Astrocyte (in vitro differentiated cells and primary cell): ENCODE measurements at places on chromosomes 2 and 18. TPM values are rescaled to one million over a fixed set of nuclear protein-coding genes. Genes with fewer than 3 reads are reported as not detected.

DNA sequence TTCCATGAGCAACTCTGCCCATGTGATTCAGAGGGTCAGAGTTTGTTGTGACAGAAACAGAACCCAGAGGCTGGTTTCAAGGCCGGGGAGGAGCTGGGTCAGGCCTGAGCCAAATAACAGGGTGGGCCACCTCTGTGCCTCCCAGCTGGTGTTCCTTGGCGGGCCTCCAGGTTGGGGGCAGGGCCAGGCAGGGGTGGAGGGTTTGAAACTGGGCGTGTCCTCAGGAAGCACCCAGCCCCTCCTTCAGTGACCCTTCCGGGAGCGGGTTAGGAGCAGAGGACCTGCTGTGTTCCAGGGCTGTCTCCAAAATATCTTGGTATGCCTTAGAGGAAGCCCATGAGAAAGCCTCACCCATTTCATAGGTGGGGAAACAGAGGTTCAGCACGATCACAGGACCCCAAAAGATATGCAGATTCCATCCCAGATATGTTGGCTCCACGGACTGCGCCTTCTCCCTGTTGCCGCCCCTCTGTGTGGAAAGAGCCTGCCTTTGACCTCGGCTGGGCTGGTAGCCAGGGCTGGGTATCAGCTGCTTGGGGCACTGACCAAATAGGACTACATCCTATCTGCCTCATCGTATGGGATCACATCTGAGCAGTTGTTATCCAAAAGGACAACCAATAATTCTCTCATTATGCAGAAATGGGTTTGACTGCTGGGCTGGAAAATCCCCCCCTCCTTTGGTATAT, 74.8 kb upstream of the GLI2 start:
- no peak for DNase-seq

DNA sequence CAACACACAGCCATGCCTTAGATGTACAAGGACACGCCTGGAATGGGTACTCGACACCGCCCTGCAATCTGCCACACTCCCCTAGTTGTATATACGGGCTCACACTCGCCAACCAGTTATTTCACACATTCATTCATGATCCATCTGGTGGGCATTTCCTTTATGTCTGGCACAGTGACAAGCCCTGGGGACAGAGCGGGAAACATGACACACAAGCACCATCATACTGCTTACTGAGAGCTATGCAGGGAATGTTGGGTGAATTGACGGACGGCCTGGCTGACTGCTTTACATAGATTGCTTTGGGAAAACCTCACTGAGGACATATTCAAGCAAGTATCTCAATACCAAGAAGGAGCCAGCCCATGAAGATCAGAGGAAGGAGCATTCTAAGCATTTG, 448.0 kb upstream of the SPRED2 start:
- no peak for DNase-seq

DNA sequence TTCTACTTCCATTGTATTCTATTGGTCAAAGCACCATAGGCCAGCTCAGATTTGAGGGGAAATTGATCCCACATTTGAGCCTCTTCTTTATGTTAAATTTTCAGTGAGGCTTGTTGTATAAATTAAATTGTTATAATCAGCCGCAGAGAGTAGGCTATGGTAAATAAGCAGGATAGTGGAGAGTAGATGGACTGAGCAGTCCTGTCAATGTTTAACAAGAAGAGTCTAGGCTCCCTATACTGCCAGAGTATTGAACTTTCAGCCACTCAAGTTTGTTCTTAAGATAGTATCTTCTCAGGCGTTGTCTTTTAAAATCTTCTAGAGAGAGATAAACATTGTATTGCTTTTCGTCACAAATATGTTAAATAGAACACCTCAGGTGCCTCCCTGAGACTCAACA, 100.9 kb downstream of the PRKRA start:
- no peak for DNase-seq

SCN7A gene
- total RNA-seq: 0.36 and 0.50 TPM in 2 replicates

PIEZO2 gene
- 5.3 and 11.8 TPM in 2 replicates for total RNA-seq
